Kasumi-1 (cell line): ENCODE measurements at places on chromosomes 5 and 9.

- no peak for DNase-seq
Observed at GRCh38 chr5:307306-307705, 14.2 kb upstream of the AHRR start.

DNA sequence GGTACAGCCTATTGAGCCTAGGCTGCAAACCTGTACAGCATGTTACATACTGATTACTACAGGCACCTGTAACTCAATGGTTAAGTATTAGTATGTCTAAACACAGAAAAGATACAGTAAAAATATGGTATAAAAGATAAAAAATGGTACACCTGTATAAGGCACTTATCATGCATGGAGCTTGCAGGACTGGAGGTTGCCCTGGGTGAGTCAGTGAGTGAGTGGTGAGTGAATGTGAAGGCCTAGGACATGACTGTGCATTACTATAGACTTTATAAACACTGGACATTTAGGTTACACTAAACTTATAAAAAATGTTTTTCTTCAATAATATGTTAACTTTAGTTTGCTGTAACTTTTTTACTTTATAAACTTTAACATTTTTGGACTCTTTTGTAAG, 171.3 kb downstream of the SLC28A3 start:
- DNase-seq, result no peak

DNA sequence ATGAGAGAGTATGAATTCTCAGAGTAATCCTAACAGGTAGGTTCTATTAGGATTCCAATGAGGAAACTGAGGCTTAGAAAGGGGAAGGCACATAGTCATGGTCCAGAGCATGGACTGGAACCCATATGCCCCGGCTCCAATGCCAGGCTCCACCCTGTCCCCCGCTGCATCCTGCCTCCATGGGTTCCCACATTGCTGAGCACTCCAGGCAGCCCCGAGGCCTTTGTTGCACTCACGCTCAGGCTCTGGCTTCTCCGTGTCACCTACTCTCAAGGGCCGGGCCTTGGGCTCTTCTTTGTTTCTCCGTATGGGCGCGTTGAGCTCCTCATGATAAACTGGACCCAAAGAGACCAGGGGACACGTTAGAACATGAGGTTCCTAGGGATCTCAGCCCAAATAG, 5.0 kb upstream of the TOR1A start:
- no peak for DNase-seq

GRCh38 chr5:168974082-168974481, 326.9 kb downstream of the SLIT3 start:
- DNase-seq, result no peak
